ENCODE measurements at places on chromosomes 6 and 20.
A peak's percentile ranks its signal among the peaks of the same experiment; 100 is the strongest.

- no peak for DNase-seq
These were observed 373.2 kb upstream of the ID4 start for GRCh38 chr6:19463925-19464324.

DNA sequence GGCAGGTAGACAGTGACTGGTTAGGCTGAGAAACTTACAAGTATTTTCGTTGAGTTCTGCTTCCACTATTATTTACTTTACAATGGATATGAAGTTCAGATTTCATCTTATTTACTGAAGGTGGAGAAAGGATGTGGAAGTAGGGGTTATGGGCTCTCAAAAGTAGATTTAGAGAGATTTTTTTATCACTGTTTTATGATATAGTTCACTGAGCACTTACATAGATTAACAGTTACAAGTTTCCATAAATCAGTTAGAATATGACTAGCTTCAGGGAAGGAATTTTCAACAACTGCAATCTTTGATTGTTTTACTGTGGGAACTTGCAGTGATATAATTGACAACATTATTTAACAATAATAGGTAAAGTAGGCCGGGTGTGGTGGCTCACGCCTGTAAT is 7.2 kb upstream of the TRMT11 start:
- no peak for DNase-seq

- DNase-seq = no peak
These were observed 410.5 kb downstream of the PTPRT start for GRCh38 chr20:42779216-42779615.

GRCh38 chr6:53916804-53917463 is 122.1 kb downstream of the LRRC1 start:
- no peak for DNase-seq

- no peak for DNase-seq
These were observed 156.8 kb downstream of the DTNBP1 start for GRCh38 chr6:15506066-15506465.

DNA sequence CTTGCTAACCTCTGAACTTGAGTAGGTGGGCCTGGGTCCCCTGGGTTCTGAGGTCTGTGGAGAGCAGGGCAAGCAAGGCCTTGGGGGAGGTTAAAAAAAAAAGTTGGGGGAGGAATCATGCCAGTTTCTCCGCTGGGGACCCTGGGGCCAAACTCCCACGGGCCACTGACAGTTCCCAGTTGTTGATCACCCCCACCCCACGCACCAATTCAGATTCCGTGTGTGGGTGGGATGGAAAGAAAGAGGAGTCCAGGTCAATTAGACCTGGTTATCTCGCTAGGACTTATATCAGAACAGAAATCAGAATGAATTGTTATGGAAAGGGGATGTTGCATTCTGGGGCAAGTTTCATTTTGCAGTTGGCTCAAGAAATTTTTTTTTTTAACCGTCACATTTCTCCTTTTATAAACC is 46.7 kb upstream of the SUPT3H start:
- no peak for DNase-seq

- DNase-seq = no peak
These were observed 68.1 kb downstream of the HFE start for GRCh38 chr6:26155061-26155930.

- DNase-seq = no peak
These were observed 19.6 kb upstream of the ABT1 start for GRCh38 chr6:26576929-26577719.

DNA sequence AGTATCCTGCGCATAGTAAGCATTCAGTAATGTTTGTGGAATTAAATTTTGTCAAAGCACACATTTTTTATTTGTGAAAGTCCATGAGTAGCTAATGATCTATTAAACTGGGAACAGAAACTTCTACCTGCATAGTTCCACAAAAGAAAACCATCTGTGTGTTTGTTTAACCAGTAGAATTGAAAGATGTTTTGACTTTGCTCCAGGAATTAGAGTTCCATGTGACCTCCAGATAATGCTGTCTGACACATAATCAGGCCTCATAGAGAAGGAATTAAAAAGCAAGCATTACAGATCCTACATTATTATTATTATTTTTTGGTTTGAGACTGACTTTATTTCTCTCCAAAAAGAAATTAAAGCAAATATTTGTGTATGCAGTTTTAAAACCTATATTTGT is 126.5 kb downstream of the PACRG start:
- no peak for DNase-seq

DNA sequence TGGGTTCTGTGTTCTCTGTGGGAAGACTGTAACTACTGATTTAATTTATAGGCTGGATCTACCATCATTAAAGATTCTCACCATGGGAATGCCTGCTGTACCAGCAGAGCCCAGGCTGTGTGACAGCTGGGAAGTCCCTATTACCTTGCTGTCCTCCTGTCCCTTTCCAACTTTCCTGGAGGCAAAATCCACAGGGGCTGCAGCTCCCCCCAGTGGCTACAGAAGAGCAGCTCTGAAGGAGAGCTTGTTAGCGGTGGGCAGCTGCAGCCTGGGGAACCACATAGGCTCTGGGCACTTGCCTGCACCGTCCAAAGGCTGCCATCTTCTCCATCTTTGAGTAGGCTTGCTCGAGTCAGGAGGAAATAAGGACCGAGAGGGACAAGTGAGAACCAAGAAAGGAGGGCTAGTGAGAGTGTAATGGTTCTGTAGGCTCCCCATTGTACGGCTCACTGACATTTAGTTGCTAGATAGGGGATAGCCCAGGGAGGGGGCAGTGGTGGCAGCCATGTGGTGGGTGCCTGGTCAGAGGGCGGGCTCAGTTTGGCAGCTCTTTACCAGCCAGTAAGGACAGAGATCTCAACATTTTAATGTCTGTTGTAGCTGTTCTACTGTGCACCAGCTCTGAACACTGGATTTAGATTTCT is 155.1 kb upstream of the MLIP start:
- DNase-seq = no peak

GRCh38 chr6:168895102-168895812 is 358.4 kb downstream of the THBS2 start:
- peak; percentile 85 for DNase-seq

GRCh38 chr6:7542874-7543624 is 1.6 kb downstream of the DSP start:
- DNase-seq = no peak

GRCh38 chr6:157604816-157605215 is 218.2 kb upstream of the SNX9 start:
- no peak for DNase-seq

- no peak for DNase-seq
These were observed 335.7 kb downstream of the NRN1 start for GRCh38 chr6:5670811-5671561.

DNA sequence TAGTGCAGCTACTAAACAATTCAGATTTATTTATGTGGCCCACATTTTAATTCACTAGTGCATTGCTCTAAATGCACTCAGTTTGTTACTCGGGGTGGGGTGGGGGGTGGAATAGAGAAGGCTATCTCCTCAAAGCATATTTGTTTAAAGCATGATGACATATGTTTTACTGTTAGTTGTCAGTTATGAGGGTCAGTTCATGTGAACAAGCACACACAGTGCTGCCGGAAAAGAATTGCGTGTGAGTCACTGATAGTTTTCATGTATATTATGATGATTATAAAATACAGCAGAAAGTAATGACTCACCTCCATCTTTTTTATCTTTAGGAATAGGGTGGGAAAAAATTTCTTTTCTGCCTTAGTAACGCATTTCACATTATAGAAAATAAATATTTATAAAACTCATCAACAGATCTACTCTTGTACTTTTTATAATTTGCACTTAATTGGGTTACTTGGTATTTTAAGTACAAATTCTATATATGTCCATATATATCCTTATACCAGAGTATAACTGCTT is 42.2 kb upstream of the STXBP5 start:
- DNase-seq = no peak

DNA sequence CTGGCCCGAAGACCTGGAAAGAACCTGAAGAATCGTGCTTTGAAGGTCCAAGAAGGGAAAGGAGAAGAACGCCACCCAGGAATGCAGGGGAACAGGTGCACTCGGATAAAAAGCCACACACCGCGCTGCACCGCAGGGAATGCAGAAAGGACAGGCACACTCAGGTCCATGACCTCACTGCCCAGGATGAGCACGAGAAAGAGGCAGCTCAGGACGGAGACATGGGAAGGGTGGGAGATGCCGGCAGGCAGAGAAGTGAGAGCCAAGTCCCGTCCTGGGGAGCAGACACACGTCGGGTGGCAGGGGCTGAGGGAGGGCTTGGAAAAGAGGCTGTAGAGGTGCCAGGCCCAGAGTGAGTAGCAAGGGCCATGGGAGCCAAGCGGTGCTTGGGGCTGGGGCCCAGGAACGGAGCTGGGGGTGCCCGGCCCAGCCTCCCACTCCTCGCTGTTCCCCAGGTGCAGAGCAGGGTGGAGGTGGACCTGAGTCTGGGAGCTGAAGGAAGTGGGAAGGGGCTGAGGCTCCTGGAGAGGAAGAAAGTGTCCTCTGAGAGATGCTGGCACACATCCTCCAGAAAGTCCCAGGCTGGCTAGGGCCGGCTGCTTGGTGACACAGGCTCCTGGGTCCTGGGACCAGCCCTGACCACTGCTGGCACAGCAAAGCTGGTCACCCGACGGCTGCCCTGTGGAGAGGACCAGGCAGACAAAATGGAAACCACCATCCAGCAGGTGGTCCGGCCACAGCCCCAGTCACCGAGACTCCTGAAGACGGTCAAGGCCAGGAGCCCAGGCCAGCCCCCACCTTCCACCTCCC is 91.3 kb downstream of the PSMB1 start:
- no peak for DNase-seq

GRCh38 chr20:54517241-54517975 is 42.0 kb downstream of the DOK5 start:
- DNase-seq = no peak

DNA sequence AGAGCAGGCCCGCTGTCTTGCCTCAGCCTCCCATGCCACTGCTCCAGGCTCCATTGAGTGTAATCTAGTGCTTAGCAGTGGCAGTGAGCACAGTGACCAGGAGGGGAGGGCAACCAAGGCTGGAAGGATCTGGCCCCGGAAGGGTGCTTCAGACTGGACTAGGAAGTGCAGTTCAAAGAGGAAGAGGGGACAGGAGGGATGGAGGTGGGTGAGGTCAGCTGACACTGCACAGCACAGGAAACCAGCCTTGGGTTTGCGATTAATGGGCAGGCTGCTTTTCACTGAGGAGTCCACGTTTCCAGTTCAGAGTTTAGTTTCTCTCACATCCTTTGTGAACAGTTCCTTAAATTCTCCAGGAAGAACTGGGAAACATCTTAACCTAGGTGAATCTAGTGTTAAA is 46.9 kb downstream of the CDS2 start:
- no peak for DNase-seq

GRCh38 chr6:110509617-110510241 is 33.3 kb upstream of the SLC22A16 start:
- DNase-seq = no peak

DNA sequence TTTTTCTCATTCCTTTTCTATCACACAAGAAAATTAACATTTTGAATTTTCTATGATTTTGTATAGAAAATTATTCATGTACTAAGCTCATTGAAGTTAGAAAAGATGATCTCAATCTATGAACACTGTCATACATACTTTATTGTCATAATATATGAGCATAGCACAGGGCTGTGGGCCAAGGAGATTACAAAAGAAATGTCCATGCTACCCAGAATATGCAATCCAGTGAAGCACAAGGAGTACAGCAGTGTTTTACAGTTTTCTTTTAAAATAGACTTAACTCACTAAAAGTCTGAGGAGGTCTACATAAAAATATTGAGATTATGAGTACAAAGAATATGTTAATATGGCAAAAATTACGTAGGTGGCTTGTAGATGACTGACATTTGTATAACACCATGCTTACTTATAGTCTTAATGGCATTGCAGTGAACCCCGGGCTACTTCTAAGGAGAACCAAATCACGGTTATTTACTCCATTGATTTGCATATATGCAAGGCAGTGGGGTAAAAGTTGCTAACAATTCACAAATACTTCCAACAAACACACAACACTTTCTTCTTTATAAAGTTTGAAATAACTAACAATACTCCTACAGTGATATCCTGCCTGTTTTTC is 257.1 kb downstream of the BCKDHB start:
- DNase-seq = no peak

DNA sequence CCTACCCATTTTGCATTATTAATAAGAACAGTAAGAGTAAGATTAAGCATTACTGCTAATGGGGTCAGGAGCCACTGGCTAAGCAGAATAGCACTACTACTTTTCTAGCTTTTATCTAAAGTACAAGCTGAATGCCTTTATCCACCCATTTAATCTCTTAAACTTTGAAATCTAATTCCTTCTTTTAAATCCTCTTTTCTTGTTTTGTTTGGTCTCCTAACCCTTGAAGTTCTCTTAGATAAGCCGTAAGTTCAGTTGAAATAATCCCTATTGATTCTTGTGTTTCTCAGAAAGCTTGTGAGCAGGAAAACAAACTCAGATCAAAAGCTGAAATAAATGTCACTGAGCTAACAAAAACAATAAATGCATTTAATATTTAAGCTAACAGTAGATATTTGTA is 380.2 kb downstream of the TBC1D32 start:
- no peak for DNase-seq

DNA sequence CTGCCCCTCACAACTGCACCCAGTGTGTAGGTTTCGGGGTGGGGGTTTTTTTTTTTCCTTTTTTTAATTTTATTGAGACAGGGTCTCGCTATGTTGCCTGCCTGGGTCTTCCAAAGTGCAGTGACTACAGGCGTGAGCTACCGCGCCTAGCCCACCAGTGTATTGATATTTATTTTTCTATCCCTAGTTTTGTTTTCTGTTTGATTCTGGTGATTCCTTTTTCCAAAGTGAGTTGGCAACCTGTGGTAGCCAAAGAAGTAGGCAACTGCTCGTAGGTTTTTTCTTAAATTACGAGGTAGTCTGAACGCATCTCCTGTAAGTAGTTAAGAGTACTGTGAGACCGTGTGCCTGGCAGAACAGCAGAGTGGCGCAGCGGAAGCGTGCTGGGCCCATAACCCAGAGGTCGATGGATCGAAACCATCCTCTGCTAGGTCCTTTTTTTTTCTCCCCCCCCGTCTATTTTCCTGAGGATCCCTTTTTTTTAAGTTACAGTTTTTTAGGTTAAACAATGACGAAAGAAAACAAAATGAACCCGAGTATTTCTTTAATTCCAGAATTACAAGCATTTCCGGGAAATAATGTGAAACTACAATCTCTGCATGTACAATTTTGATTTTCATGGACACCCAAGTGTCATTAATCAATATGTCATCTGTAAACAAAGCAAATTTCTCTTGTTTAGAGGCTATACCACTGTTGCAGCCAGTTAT is 78.7 kb upstream of the BTN3A2 start:
- DNase-seq = peak; percentile 84

- no peak for DNase-seq
These were observed 130.1 kb upstream of the ASCC3 start for GRCh38 chr6:101011186-101011585.

GRCh38 chr6:89729818-89730217 is 89.8 kb downstream of the MDN1 start:
- DNase-seq = no peak

Data from ascending aorta (tissue), 2 donors.